ENCODE measurements at places on chromosomes 6 and 20.

DNA sequence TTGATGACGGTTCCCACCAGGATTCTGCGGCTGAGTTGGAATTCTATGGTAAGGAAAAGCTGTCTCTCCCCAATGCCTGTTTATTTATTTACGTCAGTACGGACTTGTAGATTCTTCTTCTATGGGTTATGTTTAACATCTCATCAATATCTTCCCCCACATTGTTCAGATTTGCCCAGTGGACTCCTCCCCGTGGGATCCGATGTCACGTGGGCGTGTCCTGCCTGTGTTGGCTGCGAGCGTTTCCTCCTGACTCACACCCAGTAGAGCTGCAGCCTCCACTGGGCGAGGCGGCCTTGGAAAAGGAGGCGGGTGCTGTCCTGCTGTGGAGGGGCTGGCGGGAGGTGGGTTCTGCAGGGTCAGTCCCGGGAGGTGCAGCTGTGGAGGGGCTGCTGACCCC lies 46.8 kb upstream of the SLCO4A1 start:
- DNase-seq: no peak

- DNase-seq: no peak
Observed at GRCh38 chr6:108174371-108175175, 8.8 kb downstream of the NR2E1 start.

GRCh38 chr6:18424201-18424600 lies 37.1 kb downstream of the RNF144B start:
- DNase-seq: no peak

GRCh38 chr6:69390125-69390524 lies 406.7 kb downstream of the LMBRD1 start:
- DNase-seq: no peak

DNA sequence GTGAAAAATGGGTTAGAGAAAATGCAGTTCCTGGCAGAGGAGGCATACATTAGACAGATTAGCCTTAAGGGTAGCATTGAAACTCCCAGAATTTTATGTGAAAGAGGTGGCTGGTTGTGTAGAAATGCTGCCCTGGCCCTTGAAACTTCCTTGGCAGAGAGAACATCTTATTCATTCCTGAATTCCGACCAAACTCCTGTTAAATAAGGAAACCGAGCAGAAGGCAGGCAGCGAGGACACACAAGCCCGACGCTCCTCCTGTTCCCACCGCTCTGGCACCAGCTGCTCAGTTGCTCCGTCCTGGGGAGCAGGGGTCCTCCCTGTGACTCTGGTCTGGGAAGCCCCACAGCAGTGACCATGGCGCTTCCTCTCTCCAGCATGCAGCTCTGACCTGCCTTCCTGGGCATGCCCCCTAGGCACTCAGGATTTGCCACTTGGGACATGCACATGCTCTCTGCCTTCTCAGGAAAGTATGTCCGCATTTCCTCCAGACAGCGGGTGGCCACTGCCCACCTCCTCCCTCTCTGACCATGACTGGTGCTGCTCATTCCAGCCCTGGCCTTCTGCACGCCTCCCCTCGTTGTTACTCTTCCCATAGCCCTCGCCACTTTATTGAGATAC lies 35.2 kb upstream of the CLDN20 start:
- DNase-seq: no peak

DNA sequence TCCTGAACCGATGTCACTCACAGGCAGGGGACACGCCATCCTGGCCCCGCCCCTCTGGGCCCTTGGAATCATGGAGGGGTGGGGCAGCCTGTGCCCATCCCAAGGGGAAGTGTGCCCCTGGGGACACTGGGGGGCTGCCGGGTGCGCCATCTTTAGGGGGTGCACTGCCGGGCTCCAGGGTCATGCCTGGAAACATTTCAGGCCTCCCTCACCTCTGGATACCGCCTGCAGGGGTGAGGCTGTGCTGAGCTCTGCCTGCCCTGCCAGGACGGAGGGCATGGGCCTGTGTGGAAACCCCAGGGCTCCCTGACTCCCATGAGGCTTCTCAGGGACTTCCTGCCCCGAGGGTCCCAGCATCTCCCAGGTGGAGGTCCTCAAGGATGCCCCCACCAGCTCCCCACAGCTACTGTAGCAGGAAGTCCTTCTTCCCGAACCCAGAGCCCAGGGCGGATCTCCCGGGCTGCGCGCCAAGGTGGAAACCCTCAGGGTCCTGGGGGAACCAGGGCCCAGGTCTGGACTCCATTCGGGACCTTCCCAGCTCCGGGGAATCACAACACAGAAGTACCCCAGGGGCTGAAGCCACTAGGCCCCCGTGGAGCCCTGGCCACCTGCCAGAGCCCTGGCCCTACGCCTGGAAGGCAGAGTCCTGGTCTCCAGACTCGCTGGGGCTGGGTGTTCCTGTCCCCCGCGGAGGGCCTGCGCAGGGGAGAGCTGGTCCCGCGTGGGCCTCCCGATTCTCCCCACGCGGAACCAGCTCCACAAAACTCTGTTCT lies 15.6 kb downstream of the CHRNA4 start:
- DNase-seq: no peak

DNA sequence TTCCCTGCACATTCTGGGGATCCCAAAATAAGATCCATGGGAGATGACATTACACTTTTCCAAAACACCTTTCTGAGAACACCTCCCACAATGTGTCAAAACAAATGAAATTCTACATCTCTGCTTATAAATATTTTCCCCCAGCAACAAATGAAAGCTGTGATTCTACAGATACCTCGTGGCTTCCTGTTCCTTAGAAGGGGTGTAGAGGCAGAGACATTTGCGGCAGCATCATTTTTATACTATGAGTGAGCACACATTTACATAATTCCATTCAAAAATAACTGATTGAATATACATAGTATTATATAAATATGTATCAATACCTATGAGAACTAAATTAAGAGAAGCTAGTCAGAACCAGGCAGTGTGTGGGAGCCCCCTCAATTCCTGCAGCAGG lies 213.9 kb upstream of the JARID2 start:
- no peak for DNase-seq

DNA sequence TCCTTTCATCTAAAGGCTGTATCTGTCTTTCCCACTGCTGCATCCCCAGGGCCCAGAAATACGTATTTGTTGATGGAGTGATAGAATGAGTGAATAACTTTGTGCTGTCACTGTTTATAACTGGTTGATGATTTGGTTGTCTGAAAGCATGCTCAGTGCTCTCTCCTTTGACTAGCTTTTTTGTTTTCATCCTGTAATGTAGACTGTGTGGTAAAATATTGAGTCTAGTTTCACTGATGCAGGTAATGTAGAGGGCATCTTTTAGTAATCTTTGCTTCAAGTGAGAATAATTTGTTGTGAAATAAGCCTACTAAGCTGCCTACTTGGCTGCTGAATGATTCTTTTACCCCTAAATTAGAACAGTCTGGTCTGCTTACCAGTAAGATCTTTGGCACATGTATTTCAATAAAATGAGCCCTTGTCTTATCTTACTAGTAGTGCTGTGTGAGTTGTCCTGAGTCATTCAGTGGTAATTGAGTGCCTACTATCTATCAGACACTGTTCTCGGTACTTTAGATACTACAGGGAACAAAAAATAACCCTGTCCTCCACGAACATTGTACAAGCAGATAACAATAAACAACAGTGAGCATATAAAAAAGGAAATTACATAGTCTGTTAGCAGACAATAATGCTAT lies 39.9 kb downstream of the MAPK14 start:
- DNase-seq: no peak

GRCh38 chr6:124373386-124373785 lies 569.7 kb downstream of the NKAIN2 start:
- DNase-seq: no peak

GRCh38 chr6:14984519-14984853 lies 261.4 kb upstream of the JARID2 start:
- DNase-seq: peak; percentile 51

DNA sequence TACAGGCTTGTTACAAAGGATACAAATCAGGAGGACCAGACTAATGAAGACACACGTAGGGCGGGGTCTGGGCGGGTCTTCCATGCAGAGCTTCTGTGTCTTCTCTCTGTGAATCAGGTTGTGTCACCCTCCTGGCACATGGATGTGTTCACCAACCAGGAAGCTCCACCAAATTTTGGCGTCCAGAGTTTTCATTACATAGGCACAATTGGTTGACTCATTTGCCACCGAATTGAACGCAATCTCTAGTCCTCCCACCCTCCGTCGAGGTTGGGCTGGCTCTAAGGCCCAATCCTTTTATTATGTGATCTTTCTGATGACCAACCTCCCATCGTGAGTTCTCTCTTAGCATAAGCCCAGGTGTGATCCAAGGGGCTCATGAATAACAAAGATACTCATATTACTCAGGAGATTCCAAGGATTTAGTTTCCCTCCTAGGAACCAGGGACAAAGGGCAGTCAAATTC lies 36.3 kb upstream of the DDR1 start:
- no peak for DNase-seq

DNA sequence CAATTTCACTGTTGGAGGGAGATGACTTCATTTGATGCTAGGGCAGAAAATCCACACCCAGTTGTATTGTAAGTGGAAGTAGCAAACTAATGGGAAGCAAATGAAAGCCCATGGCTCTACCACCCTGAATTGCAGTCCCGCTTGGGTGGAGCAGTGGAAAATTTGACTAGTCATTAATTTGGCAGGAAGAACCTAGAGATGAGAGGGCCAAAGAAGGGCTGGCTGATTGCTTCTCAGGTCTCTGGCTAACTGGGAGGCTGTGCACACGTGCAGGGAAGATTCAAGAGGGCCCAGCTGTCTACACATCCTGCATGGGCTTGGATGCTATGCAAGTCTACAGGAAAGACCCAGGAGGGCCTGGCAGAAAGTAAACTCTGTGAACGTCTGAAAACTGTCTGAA lies 466.2 kb downstream of the TFAP2A start:
- DNase-seq: no peak

GRCh38 chr6:43078691-43079090 lies 2.6 kb downstream of the PTK7 start:
- no peak for DNase-seq
